Myometrial cell (primary cell): ENCODE measurements at places on chromosomes 3 and 15. TPM values are rescaled to one million over a fixed set of nuclear protein-coding genes. Genes with fewer than 3 reads are reported as not detected.

The REC114 gene
- not detected in 2 replicates for total RNA-seq

The OR5K1 gene
- not detected in 2 replicates for total RNA-seq

The SLC9C1 gene
- not detected in 2 replicates for total RNA-seq

The GRK7 gene
- total RNA-seq = under 0.01 TPM in 1 of 2 replicates, not detected in the other

The PRICKLE2 gene
- total RNA-seq = 7.5 and 8.9 TPM in 2 replicates

The SLC15A2 gene
- total RNA-seq = under 0.01 TPM in 1 of 2 replicates, not detected in the other

The ALDH1L1 gene
- total RNA-seq = 2.7 and 2.9 TPM in 2 replicates

The DZIP3 gene
- total RNA-seq = 9.8 and 12.8 TPM in 2 replicates

The RHCG gene
- total RNA-seq = not detected in 2 replicates

The SLITRK3 gene
- total RNA-seq = not detected in 2 replicates

The FHIT gene
- not detected in 2 replicates for total RNA-seq

The HAPLN3 gene
- total RNA-seq = 3.5 and 7.2 TPM in 2 replicates

The CKMT1A gene
- total RNA-seq = not detected in 2 replicates

The CCNB2 gene
- 96.0 and 108 TPM in 2 replicates for total RNA-seq

The GHSR gene
- not detected in 2 replicates for total RNA-seq

The GOLGA8Q gene
- not detected in 2 replicates for total RNA-seq

The SNTN gene
- not detected in 2 replicates for total RNA-seq

The HGD gene
- total RNA-seq = not detected in 2 replicates
